Activated T-cell treated with anti-CD3 and anti-CD28 coated beads for 1 hour (primary cell): ENCODE measurements at places on chromosomes 5 and 9.
A peak's percentile ranks its signal among the peaks of the same experiment; 100 is the strongest.

DNA sequence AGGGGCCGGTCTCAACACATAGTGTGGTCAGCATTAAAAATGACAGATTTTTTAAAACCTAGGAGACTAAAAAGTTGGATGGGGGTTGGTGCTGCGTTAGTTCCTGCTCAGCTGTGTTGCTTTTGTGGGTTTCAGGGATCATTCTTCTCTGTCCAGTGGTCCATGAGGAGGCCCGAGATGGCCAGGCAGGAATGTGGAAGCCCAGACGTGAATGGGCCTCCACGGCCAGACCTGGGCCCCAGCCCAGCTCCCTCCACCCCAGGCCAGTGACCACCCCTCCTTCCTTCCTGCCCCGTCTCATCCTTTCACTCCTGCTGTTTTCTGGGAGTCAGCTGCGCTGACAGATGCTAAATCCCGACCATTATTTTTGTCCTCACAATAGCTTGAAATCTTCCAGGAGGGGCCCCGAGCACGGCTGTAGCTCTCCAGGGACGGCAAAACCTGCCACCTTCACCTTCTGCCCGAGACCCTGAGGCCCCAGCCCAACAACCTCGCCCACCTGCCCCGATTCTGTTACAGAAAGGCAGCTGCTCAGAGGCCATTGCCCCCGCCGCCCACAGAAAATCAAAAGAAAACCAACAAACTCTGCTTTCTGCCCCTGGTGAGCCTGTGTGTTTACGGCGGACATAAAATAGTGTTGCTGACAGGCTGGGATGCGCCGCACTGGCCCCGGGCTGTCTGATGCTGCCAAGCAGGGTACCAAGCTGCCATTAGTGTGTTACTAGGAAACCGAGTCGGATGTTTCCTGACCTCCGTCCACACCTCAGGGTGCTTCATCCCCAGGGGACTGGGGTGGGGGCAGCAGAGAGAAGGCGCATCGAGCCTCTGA lies 83.7 kb upstream of the SARDH start:
- DNase-seq, result no peak

- DNase-seq, result no peak
These were observed 16.8 kb downstream of the MGAT1 start for GRCh38 chr5:180785794-180786221.

GRCh38 chr5:14915291-14915952 lies 43.8 kb upstream of the ANKH start:
- no peak for DNase-seq

- no peak for DNase-seq
These were observed 217.2 kb downstream of the AGTPBP1 start for GRCh38 chr9:85524531-85524930.

DNA sequence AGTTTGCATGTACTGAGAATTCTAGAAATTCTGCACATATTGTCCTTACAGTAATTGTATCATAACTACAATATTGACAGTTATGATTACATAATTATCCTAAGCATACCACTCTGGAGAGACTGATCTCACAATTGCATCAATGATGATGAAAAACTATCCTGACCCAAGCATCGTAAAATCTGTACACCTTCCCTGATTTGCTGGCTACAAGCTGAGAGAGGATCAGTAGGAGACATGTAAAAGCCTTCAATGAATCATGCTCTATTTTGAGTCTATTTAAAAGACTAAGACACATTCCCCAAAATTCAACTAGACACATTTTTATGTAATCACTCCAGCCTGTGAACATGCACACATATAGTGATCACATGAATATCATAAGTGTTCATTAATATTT lies 1833.8 kb downstream of the EFNA5 start:
- DNase-seq, result no peak

DNA sequence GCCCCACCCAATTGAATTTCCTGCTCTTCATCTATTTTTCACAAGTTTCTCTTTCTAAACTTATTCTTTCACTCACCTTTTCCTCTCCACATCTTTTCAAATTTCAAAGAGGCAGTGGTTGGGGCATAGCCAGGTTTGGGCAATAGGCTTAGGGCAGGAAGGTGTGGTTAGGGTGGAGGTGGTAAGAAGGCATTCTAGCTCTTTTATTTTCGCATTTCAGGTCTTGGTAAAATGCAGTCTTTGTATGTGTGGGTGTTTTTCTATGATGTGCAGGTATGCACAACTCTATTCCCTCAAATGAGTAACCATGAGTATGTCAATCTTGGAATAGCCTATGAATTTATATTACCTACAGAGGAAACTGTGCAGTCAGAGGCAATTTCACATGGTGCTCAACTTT lies 129.8 kb upstream of the IFNE start:
- DNase-seq, result no peak

DNA sequence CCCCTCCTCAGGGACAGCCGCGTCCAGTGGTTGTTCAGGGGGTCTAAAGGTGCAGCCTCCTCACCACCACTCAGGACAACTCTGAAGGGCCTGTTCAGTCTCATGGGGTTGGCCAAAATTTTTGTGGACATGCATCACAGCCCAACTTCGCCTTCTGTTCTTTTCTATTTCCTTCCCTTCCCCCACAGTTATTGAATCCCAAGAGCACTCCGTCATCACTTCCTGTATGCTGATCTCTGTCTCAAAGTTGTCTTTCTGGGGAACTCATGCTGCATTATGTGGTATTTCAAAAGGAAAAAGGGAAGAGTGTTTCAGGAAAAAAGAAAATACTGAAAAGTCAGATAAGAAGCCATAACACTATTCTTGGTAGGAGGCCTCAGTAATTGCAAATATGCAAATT lies 355.4 kb downstream of the CAAP1 start:
- no peak for DNase-seq

- DNase-seq, result no peak
These were observed 286.7 kb upstream of the IL12B start for GRCh38 chr5:159616952-159617351.

GRCh38 chr5:54454602-54455001 lies 897 bp upstream of the HSPB3 start:
- DNase-seq, result no peak

GRCh38 chr5:140114341-140115185 lies 654 bp downstream of the PURA start:
- DNase-seq, result peak; percentile 15

DNA sequence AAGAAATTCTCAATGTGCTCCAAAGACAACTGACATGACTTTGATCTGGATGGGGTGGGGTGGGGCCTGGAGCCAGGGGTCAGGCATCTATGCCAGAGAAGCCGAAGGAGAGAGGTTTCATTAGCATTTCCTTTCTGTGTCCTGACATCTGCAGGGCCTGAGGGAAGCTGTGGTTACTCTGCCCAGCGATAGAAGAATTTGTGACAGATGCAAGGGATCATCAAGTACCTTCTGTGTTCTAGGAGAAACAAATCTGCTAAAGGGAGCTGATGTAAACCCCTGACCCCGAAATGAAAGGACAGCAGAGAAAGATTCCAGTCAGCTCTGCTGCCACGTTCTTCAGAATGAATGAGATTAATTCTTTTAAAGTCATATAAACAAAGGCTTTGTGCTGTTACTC lies 335.7 kb downstream of the PRELID2 start:
- DNase-seq, result no peak

DNA sequence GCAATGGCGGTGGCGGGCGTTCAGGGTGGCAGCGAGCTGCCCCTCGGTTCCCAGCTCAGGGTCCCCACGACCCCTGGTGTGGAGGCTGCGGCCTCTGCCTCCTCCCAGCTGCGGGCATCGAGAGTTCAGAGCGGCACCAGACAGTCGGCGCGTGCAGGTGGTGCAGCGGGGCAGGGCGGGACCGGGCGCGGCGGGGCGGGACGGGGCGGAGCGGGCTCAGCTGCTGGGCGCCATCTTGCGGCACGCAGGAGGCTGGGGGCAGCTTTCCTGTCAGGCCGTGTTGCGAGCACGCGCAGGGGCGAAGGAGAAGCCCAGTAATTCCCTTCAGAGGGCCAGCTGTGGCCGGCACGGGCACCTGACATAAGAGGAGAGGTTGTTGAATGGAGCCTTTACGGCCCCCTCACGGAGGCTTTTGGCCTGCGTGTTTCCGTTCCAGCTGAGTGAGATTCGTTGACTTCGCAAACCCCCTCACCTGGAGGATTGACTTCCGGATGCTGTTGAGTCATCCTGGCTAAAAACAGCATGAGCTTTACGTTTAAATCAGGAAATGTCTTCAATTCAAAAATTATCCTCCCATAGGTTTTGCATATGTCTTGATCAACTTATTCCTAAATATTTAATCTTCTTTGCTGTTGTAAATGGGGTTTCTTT lies 587 bp downstream of the C5orf47 start:
- DNase-seq, result no peak

- DNase-seq, result no peak
These were observed 112.0 kb downstream of the RXRA start for GRCh38 chr9:134438195-134438788.

- DNase-seq, result no peak
These were observed 4.1 kb upstream of the SEMA6A start for GRCh38 chr5:116578676-116579075.

DNA sequence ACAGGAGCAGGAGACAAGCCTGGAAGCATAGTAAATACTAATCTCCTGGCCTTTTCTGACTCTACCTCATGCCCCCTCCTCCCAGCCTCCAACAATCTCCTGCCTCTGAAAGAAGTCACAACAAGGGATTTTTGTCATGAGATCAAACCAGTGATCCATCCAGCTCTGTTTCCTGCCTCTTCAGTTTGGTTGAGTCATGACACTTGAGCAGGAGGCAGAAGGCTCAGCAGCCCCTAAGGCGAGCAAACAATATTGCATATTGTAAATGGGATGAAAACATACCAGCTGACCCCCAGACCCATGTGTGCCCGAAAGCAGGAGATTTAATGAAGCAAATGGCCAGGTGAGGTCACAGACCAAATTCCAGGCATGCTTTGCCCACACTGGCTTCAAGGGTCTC lies 272.8 kb downstream of the GAS1 start:
- DNase-seq, result no peak

GRCh38 chr5:61919920-61920319 lies 386.1 kb upstream of the KIF2A start:
- no peak for DNase-seq

- peak; percentile 59 for DNase-seq
These were observed 17.9 kb upstream of the EGFL7 start for GRCh38 chr9:136644593-136645351.

DNA sequence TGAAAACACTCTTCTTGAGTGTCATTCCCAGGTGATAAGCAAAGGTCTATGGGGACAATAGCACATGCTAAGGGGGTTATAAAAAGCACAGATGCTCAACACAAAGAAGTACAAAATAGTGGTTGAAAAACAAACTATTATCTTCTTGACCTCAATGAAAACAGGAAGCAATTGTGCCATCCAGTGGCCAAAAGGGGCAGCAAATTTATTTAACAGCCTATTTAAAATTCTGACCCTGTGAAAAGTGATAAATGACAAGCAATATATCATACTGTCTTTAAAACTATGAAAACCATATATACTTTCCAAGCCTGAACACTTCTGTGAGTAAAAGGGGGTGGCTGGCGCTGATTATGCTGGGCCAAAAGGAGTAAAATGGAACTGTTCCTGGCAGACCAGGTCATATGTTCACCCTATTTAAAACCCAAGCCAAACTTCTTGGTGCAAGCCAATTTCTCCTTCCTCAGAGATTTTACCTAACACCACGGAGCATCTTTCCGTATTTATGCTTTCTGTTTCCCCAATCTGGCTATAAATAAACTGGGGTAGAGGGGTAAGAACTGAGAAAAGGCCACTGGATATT lies 29.7 kb downstream of the TEX10 start:
- peak; percentile 1 for DNase-seq

- no peak for DNase-seq
These were observed 132.3 kb upstream of the SLIT3 start for GRCh38 chr5:169433221-169433651.

DNA sequence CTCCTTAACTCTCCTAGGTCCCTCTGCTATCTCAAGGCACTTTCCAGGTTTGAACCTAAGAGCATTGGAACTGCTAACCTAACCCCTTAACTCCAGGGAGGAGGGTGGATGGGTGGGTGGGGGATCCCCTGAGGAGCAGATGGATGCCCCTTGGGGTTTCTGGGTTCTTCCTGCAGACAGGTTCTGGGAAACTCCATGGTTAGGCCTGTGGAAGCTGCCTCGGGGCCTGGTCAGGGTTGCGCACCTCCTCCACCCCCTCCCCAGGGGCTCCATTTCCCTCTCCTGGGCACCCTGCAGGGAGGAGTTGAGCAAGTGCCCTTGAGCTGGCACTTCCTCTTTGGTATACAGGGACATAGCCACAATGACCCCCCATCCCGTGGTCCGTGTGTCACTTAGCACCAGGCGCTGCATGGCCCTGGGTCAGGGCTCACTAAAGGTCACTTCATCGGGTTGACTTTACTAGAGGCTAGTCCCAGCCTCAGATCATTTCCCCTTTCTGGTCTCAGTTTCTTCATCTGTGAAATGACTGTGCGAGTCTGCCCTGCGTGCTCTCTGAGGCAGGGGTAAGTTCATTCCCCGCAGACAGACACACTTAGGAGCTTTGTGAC lies 16.0 kb downstream of the CXXC5 start:
- no peak for DNase-seq

DNA sequence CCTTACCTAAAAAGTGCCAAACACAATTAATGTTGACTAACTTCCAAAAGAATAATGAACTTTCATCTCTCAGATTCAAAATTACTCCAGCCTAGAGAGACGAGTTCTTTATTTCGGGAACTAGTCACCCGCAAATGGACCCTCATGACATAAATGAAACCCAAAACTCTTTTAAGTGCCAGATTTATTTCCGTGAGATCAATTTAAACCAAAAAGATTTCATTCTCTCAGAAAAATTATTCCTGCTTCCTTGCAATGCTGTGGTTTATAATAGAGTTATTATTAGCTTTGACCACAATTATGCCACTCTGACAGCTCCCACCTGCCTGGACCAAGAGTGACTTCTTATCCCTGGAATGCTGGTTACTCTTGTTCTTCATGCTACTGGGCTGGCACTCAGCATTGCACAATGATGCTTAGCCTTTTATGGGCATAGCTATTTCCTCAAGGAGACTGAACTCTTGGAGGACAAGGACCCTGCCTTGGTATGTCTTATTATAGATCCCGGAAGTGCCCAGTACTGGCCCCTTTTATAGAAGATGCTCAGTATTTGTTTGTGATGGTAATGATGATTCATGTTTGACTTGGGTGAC lies 183.5 kb downstream of the SNX18 start:
- no peak for DNase-seq

GRCh38 chr9:126472948-126473298 lies 140.8 kb upstream of the LMX1B start:
- no peak for DNase-seq

GRCh38 chr5:127909066-127909465 lies 174.5 kb upstream of the SLC12A2 start:
- no peak for DNase-seq

GRCh38 chr9:137379761-137380161 lies 43.2 kb downstream of the EXD3 start:
- DNase-seq, result no peak

DNA sequence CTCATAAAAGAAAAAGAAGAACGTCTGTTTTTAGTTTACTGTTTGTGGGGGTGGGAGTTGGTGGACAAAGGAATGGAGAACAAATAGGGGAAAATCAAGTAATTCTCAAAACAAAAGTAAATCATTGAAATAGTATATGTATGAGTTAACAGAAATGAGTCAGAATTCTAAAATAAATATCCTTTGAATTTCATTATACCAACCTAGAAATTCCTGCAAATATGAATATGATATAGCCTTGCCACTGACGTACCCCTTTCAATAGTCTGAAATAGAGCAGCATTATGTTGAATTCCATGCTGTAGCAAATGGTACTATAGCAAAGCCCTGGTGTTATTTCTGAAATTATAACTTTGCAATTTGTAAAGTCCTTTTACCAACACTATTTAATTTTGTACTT lies 29.6 kb upstream of the DTWD2 start:
- no peak for DNase-seq

- DNase-seq, result no peak
These were observed 127.5 kb upstream of the MTAP start for GRCh38 chr9:21674894-21675293.

- DNase-seq, result no peak
These were observed 2.6 kb upstream of the DAPK1 start for GRCh38 chr9:87494970-87495471.
